SIG-M5 (cell line): ENCODE measurements at places on chromosomes 6 and 20.

DNA sequence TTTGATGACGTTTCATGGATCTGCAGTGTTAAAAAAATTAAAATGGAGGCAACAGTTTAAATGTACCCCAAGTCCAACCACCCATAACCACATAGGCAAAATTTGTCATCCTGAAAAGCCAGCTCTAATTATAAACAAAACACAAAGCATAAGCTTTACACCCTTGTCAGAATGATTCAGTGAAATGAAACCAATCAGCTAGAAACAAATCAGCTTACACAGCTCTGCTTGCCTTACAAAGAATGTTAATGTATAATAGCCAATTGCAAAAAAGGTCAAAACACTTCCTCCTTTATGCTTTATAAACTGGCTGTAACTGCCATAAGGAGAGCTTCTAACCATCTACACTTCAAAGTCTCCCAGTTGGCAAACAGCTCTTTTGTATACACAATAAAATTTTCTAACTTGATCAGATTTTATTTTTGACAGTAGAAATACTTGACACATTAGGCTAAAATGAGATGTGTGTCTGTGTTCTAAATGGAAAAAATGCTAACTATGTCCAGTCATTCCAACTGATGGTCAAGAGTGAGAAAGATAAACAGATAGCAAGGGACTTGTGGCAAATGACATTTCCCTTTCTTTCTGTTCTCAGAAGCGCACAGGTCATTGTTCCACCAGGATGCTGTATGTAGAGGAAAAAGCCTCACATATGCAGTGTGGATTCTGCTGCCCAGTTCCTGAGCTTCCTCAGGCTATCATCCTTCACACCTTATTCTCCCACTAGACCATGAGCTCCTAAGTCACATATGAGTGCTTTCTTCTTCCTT, 344.3 kb upstream of the ID4 start:
- no peak for DNase-seq

DNA sequence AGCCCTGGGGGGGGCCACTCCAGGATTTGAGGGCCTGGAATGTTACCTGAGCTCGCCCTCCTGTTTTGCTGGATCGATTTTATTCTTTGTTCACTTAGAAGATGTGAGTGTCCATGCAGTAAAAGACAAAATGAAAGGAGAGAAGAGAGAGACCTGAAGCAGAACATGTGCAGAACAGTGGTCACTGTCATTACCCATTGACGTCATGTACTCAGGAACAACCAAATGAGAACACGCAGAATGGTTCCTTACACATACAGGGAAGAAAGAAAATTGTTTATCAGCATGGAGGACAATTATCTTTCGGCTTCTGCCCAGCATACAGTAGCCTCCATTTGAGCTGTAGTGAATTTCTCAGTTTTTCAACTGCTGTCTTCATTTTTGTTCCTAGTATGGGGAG, 258.1 kb downstream of the FNDC1 start:
- no peak for DNase-seq

DNA sequence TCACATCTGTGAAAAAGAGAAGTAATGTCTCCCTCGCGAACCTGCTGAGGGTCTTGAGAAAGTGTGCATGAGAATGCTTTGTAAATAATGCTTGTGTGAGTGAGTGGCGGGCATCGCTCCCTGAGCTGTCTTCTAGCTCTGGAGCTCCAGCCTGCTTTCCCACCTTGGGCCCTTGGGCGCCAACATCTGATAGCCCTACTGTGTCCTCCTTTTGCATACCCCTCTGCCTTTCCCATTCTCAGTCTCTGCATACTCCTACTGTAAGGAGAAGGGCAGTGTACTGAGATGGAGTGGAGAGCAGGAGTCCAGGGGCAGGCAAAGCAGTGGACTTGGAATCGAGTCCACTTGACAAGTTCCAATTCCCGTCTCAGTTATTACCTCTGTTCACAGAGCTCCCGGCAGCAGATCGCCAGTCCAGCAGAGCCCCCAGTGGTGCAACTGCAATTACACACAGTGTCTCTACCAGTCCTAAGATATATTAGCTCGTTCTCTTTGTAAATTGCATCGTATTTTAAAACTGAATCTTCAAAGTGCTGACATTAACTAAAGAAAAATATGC, 847 bp upstream of the NCR2 start:
- DNase-seq: no peak

- no peak for DNase-seq
Observed at GRCh38 chr6:72825315-72825911, 203.5 kb downstream of the KCNQ5 start.

DNA sequence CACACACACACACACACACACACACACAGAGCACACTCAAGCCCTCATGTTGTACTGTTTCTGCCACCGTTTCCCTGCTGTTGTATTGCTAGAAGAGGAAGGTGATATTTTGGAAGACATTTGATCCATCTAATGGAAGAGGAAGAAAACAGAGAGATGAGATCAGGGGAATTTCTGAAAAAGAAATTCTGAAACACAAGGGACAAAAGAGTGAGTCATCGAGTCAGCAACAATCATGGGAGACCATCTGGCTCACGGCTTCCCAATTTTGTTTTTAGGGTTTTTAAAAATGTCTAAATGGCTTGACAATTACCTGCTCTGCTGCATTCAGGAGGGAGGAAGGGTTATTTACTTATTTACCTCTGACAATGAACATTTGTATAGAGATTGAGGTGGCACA, 22.0 kb downstream of the SOX4 start:
- no peak for DNase-seq

- no peak for DNase-seq
Observed at GRCh38 chr6:144566868-144567615, 281.9 kb downstream of the UTRN start.

DNA sequence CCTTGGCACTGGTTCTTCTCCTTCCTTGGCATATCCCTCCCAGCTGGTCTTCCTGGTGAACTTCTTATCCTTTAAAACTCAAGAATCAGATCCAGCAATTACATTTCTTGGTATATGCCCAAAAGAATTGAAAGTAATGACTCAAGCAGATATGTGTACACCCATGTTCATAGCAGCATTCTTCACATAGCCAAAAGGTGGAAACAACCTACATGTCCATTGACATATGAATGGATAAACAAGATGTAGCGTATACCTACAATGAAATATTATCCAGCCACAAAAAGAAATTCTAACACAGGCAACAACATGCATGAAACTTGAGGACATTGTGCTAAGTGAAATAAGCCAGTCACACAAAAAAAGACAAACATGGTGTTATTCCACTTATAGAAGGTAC, 103.7 kb upstream of the NT5E start:
- DNase-seq: no peak

DNA sequence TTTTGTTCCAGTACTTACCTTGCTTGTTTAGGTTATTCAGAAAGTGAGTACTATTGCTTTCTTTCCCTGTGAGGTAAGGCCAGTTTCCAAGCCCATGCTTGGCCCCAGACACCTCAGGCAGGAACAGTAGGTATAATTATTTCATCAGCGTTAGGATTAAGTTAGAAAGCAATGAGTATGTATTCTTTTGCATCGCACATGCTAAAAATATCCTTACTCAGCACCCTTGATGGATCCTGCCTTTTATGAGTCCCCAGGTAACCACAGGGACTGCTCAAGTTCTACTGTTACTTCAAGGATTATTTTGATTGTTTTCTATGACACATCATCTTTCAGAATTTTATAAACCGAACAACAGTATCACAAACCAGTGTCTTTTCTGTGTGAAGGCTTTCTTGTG, 128.9 kb downstream of the FARS2 start:
- no peak for DNase-seq

DNA sequence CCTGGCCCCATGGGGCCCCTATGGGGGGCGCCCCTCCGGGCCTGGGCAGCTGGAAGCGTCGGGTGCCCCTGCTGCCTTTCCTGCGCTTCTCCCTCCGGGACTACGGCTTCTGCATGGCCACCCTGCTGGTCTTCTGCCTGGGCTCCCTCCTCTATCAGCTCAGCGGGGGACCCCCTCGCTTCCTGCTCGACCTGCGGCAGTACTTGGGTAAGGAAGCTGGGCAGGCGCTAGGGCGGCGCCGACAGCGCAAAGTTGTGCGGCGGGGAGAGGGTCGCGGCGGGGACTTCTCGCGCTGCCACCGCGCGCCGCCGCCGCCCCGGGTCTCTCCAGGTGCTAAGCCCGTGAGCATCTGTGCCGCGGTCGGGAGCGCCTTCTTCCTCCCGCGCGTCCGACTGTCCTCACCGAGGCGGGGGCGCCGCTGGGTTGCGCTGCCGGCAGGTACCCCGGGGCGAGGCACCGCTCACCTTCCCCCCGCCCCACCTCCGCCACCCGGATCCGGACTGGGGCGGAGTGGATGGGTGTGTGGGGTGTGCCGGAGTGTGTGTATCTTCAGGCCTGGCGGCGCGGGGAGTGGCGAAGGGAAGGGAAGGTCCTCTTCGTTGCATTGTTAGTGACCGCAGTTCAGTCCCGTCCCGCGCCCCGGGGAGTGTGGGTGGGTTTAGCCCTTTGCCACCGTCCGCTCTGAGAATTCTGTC, 788 bp downstream of the UST start:
- no peak for DNase-seq

GRCh38 chr6:53233309-53233708, 84.7 kb upstream of the GCM1 start:
- DNase-seq: no peak

GRCh38 chr20:59997896-59998295, 39.7 kb downstream of the CDH26 start:
- DNase-seq: no peak
